GM23338 (cell line): ENCODE measurements at places on chromosomes 2 and 18. TPM values are rescaled to one million over a fixed set of nuclear protein-coding genes. Genes with fewer than 3 reads are reported as not detected.
A peak's percentile ranks its signal among the peaks of the same experiment; 100 is the strongest.

DNA sequence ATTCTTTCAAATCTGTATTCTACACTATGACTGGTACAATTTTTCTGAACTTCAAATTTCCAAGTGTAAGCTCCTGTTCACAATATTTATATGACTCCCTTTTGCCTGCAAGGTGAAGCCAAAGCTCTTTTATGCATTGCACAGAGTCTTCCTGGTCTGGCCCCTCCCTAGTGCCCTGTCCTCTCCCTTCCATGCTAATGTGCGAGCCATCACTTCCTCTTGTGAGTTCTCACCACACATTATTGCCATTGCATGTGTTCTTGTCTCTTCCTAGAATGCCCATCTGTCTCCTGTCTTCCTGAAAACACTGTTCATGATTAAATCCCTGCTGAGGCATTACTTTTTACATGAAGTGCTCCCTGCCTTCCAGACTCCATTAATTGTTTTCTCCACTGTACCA, 169.9 kb downstream of the MC4R start:
- no peak for DNase-seq
- no peak overlapping the region for H3K27ac ChIP-seq
- H3K27me3 ChIP-seq, result no peaks in the 10 kb centered on the region
- H3K4me1 ChIP-seq, result no peaks in the 10 kb centered on the region
- no peaks in the 10 kb centered on the region for H3K36me3 ChIP-seq
- no peak overlapping the region for H3K4me3 ChIP-seq

DNA sequence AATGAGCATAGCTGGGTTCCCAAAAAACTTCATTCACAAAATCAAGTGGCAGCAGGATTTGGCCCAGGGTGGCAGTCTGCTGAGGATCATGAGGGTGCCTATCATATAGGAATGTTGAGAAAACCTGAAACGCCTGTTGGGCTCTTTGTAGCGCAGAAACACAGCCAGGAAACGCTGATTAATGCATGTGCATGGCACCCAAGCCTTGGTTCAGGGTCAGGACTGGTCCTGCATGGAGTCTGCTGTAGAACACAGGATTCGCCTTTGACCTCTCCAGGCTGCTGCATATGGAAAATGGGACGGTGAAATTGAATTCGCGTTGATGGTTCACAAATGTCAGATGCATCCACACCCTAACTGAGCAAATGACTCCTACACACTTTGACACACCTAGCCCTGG, 227.9 kb upstream of the COPS8 start:
- no peak overlapping the region for H3K4me3 ChIP-seq
- no peaks in the 10 kb centered on the region for H3K36me3 ChIP-seq
- peaks cover 36% of the 10 kb centered on the region for H3K4me1 ChIP-seq
- H3K27me3 ChIP-seq, result no peaks in the 10 kb centered on the region
- H3K27ac ChIP-seq, result no peak overlapping the region

Gene TCF23
- total RNA-seq, result 0.07 TPM in 1 of 2 replicates, not detected in the other

Gene FAM228A
- 0.12 and 0.35 TPM in 2 replicates for total RNA-seq

DNA sequence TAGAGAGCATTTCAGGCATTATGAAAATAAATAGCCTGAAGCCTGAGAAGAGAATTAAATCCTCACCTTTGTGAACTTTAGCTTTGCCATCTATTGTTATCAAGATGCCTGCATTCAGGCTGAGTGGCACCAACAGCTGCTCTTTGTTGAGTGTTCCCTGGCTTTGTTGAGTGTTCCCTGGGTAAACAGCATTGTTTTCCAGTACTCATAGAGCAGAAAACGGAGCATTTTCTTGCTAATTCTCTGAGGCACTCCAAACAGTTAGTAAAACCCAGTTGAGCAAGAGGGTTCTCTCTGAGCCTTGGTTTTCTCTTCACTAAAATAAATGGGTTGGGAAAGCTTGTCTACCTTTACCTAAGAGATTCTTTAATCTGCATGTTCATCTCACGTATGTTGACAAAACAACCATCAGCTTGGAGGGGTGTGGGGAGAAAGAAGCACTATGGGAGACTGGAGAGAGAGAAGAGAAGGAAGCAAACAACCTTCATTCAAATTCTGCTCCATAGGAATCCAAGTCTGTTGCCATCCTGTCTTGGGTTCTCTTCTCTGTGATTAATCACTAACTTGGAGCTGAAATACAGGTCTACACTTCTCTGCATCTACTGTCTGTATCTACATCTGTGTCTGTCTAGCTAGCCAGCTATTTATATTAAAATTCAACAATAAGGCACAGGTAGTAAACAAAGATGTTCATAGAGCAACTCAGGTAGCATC, 567.0 kb upstream of the SOX11 start:
- no peaks in the 10 kb centered on the region for H3K27me3 ChIP-seq
- H3K4me3 ChIP-seq, result no peak overlapping the region
- peak; percentile 44 for DNase-seq
- peaks cover 6% of the 10 kb centered on the region for H3K4me1 ChIP-seq
- no peaks in the 10 kb centered on the region for H3K36me3 ChIP-seq

DNA sequence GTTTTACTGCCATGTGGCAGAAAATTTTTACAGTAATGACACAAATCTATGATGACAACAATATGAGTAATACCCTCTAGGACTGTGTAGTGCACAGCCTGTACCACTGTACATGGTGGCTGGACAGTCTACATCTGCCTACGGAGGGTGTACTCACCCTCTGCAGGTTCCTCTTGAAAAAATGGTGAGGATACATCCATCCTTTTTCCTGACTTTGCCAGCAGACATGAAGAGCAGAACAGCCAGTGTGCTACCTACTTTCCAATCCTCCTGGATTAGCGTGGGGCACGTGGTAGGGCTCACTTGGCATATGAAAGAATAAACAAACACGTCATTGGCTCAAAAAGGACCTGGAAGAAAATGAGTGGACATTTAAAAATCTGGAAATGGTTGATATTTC, 62.6 kb downstream of the TRPM8 start:
- H3K36me3 ChIP-seq, result no peaks in the 10 kb centered on the region
- H3K4me3 ChIP-seq, result no peak overlapping the region
- no peaks in the 10 kb centered on the region for H3K4me1 ChIP-seq
- H3K27me3 ChIP-seq, result no peaks in the 10 kb centered on the region
- H3K27ac ChIP-seq, result no peak overlapping the region
- no peak for DNase-seq

Gene MYOM1
- 0.08 and 0.38 TPM in 2 replicates for total RNA-seq

- DNase-seq, result peak; percentile 63
- H3K4me3 ChIP-seq, result no peak overlapping the region
- H3K4me1 ChIP-seq, result no peaks in the 10 kb centered on the region
- H3K36me3 ChIP-seq, result no peaks in the 10 kb centered on the region
Observed at GRCh38 chr2:126634273-126634861, 21.6 kb upstream of the GYPC start.

DNA sequence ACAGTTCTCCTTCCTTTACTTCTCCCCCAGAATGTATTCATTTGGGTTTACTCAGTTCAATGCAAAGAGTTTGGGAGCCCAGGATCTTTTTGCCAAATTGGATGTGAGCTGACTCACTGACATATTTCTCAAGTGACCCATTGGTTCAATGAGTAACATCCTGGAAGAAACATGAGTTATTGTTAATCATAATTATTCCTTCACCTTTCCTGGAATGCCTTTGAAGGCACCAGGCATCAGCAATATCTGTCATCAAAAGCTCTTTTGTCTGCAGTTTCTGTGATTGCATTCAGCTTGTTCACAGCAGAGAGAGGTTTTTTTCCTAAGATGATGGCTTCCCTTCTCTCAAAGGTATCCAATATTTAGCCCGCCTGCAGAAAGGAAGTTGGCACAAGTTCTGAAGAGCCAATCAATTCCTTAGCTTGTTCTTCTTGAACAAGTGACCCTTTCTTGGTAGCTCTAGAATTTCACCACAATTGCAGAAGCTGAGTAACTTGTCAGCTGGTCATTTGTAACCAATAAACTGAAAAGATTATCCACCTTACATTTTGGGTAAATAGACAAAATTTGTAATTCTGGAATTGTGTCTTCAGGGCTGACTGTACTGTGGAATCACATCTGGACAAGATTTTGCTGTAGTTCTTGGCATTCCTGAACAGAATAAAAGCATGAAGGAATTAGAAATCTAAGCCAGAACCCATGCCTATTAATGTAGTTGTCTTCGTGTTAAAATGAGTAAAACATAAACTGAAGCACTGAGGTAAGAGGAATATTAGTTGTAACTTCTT, 72.2 kb upstream of the TMEM17 start:
- H3K4me1 ChIP-seq, result no peaks in the 10 kb centered on the region
- no peaks in the 10 kb centered on the region for H3K36me3 ChIP-seq
- H3K27ac ChIP-seq, result no peak overlapping the region
- no peak for DNase-seq
- no peak overlapping the region for H3K4me3 ChIP-seq
- H3K27me3 ChIP-seq, result no peaks in the 10 kb centered on the region

DNA sequence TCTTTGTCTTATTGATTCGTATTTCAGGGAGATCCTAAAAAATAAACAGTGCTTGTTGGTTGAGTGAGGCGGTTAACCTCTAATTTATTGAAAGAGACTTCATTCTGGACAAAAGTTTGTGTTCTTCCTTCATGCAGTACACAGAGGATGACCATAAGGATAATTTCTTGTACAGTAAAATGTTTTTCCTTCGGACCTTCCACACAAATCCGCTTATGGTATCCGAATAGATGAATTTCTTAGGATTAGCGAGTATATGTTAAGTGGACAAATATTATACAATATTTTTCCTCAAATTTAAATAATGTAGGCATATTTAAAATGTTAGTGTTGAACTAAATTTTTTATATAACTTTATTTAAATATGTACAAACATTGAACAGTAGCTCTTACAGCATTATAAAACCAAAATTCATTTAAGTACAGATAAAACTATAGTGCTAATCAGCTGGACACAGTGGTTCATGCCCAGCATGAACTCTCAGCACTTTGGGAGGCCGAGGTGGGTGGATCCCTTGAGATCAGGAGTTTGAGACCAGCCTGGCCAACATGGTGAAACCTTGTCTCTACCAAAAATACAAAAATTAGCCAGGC, 84.4 kb downstream of the LPIN1 start:
- peak overlapping the region; percentile 80 for H3K27ac ChIP-seq
- peaks cover 21% of the 10 kb centered on the region for H3K4me1 ChIP-seq
- no peaks in the 10 kb centered on the region for H3K27me3 ChIP-seq
- no peaks in the 10 kb centered on the region for H3K36me3 ChIP-seq
- peak overlapping the region; percentile 29 for H3K4me3 ChIP-seq

Gene WDR35
- total RNA-seq, result 20.0 and 24.2 TPM in 2 replicates

Gene TFCP2L1
- 4.5 and 6.4 TPM in 2 replicates for total RNA-seq

GRCh38 chr2:110773401-110773921, 41.1 kb downstream of the ACOXL start:
- DNase-seq, result no peak
- no peaks in the 10 kb centered on the region for H3K36me3 ChIP-seq
- peaks cover 46% of the 10 kb centered on the region for H3K4me1 ChIP-seq
- H3K27ac ChIP-seq, result no peak overlapping the region

DNA sequence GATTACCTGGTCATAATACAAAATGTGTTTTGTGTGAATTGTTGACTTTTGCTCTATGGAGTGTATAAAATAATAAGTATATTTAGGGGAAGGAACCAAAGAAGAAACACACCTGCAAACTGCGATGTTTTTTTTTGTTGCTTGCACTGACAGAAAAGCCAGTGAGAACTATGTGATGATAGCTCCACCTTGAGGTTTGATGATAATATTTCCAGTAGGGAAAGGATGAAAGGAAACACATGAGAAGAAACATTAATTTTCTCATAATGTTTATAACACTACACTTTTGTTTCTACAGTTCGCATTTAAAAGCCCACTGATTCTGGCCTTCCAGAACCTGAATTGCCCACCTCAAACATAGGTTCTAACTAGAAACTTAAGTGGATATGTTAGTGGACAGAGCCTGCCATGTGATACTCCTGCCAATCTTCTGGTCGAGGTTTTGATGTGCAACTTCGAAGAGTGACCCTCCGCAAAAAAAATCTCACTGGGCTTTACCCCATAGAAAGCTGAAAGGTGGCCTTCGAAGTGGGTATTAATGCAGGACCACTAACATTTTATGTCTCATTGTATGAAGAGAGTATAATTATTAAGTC, 476.4 kb upstream of the SPHKAP start:
- H3K27me3 ChIP-seq, result no peaks in the 10 kb centered on the region
- H3K4me1 ChIP-seq, result no peaks in the 10 kb centered on the region
- no peaks in the 10 kb centered on the region for H3K36me3 ChIP-seq

GRCh38 chr2:238160206-238161129, 1.7 kb downstream of the ERFE start:
- H3K27me3 ChIP-seq, result peaks cover 62% of the 10 kb centered on the region
- peaks cover 13% of the 10 kb centered on the region for H3K4me1 ChIP-seq
- H3K36me3 ChIP-seq, result no peaks in the 10 kb centered on the region
- peak overlapping the region; percentile 63; the same call in 1 of the 2 replicates for H3K4me3 ChIP-seq
- DNase-seq, result peak; percentile 66

DNA sequence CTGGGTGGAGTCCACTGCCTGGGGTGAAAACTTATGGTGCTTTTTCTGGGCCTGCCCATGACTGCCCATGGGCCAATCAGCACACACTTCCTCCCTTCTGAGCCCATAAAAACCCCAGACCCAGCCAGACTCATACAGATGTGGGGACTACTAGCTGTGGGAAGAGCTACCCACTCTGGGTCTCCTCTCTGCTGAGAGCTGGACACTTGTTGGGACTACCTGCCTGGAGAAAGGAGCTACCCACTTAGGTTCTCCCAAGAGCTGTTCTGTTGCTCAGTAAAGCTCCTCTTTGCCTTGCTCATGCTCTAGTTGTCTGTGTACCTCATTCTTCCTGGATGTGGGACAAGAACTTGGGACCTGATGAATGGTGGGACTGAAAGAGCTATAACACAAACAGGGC, 119.6 kb upstream of the SLC38A11 start:
- DNase-seq, result no peak
- H3K4me3 ChIP-seq, result no peak overlapping the region
- H3K4me1 ChIP-seq, result peaks cover 8% of the 10 kb centered on the region

GRCh38 chr18:38611036-38611964, 1045.7 kb upstream of the CELF4 start:
- no peak overlapping the region for H3K4me3 ChIP-seq
- H3K4me1 ChIP-seq, result no peaks in the 10 kb centered on the region
- H3K27ac ChIP-seq, result no peak overlapping the region
- H3K27me3 ChIP-seq, result no peaks in the 10 kb centered on the region
- DNase-seq, result no peak
- no peaks in the 10 kb centered on the region for H3K36me3 ChIP-seq

- H3K4me3 ChIP-seq, result peak overlapping the region; percentile 87
- H3K4me1 ChIP-seq, result peaks cover 39% of the 10 kb centered on the region
- H3K36me3 ChIP-seq, result no peaks in the 10 kb centered on the region
- H3K27me3 ChIP-seq, result peaks cover 15% of the 10 kb centered on the region
- H3K27ac ChIP-seq, result no peak overlapping the region
Observed at GRCh38 chr2:134120406-134120732, 133.5 kb upstream of the MGAT5 start.

- no peaks in the 10 kb centered on the region for H3K27me3 ChIP-seq
- H3K4me1 ChIP-seq, result no peaks in the 10 kb centered on the region
- no peak overlapping the region for H3K27ac ChIP-seq
- no peaks in the 10 kb centered on the region for H3K36me3 ChIP-seq
Observed at GRCh38 chr2:180705122-180705521, 275.3 kb upstream of the UBE2E3 start.

Gene SH3RF3
- total RNA-seq, result 0.63 and 1.2 TPM in 2 replicates
